ENCODE measurements at places on chromosomes 12 and 14. TPM values are rescaled to one million over a fixed set of nuclear protein-coding genes. Genes with fewer than 3 reads are reported as not detected.

SLC4A8 gene
- polyA plus RNA-seq: 1.5 TPM

MYF6 gene
- polyA plus RNA-seq: 78.6 TPM

TTC9 gene
- 9.8 TPM for polyA plus RNA-seq

CIROP gene
- polyA plus RNA-seq: not detected

EEA1 gene
- 22.7 TPM for polyA plus RNA-seq

EGLN3 gene
- polyA plus RNA-seq: 44.7 TPM

SELPLG gene
- polyA plus RNA-seq: 4.4 TPM

CLIP1 gene
- polyA plus RNA-seq: 28.1 TPM

PLCZ1 gene
- not detected for polyA plus RNA-seq

NANOG gene
- polyA plus RNA-seq: not detected

RHEBL1 gene
- 2.2 TPM for polyA plus RNA-seq

B4GALNT3 gene
- polyA plus RNA-seq: 16.0 TPM

CACNA1C gene
- polyA plus RNA-seq: not detected

NDUFB1 gene
- 117 TPM for polyA plus RNA-seq

ZDHHC22 gene
- polyA plus RNA-seq: 0.63 TPM

SOS2 gene
- 42.3 TPM for polyA plus RNA-seq

SYT10 gene
- polyA plus RNA-seq: 0.58 TPM

Measured in muscle of arm (tissue), 14 donors.